CD4-positive, alpha-beta T cell treated with Interleukin-2 at 100 ng/mL for 4 hours (primary cell): ENCODE measurements at places on chromosomes 3 and 15.

- no peak for DNase-seq
These were observed 21.3 kb downstream of the TRANK1 start for GRCh38 chr3:36923523-36923943.

- no peak for DNase-seq
These were observed 5.2 kb downstream of the KLHL25 start for GRCh38 chr15:85789496-85789875.

- no peak for DNase-seq
These were observed 1.2 kb upstream of the EFCAB12 start for GRCh38 chr3:129429602-129430001.

- DNase-seq, result no peak
These were observed 4.8 kb upstream of the USP3 start for GRCh38 chr15:63499611-63500010.

GRCh38 chr3:127252446-127252845 lies 35.4 kb downstream of the PRR20G start:
- no peak for DNase-seq

DNA sequence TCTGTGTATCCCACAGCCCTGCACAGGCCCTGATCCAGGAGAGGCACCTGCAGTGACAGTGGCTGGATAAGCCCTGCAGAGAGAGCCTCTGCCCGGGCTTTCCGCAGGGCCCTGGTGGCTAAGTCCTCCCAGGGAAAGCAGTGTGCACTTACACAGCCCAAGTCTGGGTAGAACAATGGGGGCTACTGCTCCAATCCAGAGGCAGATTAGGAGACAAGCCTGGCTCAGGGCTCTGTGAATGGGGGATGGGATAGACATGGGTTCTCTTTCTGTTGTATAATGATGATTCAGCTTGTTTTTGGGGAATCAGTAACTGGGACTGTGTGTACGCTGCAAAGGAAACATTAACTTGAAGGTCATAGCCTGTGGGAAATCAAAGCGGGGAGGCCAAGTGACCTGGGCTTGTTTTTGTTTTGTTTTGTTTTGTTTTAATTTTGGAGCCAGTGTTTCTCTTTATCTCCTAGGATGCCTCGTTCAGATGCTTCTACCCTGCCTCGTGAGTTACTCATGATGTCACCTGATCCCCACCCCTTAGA lies 4.1 kb upstream of the ALDH1L1 start:
- DNase-seq, result no peak

GRCh38 chr15:90845201-90845949 lies 23.0 kb upstream of the FURIN start:
- peak; percentile 35 for DNase-seq

GRCh38 chr3:151085889-151086483 lies 522 bp downstream of the MED12L start:
- no peak for DNase-seq

GRCh38 chr15:73700041-73700842 lies 16.1 kb downstream of the CD276 start:
- DNase-seq, result peak; percentile 77

- DNase-seq, result no peak
These were observed 24.1 kb downstream of the NEK10 start for GRCh38 chr3:27345045-27345444.

- DNase-seq, result no peak
These were observed 79.0 kb upstream of the SGO1 start for GRCh38 chr3:20264900-20265567.

DNA sequence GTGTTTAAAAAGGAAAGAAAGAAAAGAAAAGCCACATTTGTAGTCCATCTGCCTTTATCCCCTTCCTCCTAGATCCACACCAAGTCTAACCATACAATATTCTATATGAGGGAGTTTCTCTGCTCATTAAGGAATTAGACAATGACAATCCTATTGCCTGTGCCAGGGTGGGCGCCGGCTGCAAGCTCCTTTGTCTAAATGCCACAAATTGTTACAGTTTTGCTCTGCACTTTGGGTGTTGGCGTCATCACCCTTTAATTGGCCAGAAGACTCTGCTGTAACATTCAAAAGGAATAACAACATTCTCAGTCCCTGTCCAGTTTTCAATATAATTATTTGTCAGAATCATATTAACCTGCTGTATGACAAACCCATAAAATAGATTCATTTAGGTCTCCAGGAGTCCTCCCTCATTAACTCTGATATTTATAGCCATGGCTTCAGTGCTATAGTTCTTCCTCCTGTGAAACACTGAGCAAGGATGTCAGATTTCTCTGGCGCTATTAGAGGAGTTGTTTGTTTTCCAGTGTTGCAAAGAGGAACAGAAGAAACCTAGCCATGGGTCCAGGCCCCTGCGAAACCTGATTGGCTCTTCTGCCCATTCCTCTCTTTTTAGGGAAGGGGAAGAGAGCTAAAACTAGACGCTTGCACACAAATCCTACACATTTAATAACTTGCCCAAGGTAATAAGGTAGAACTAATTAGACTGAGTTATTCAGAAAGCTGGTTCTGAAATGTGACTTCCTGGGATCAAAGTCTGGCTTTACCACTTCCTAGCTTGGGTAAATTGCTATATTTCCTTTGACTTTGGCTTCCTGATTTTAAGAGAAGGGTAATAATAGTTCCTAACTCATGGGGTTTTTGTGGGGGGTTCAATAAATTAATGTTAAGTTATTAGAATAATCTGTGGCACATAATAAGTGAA lies 112.4 kb downstream of the CD47 start:
- DNase-seq, result no peak

GRCh38 chr3:64016941-64017620 lies 6.2 kb downstream of the PSMD6 start:
- DNase-seq, result no peak

GRCh38 chr15:37446921-37447320 lies 346.6 kb upstream of the MEIS2 start:
- no peak for DNase-seq

GRCh38 chr15:99978426-99978825 lies 245.2 kb upstream of the LYSMD4 start:
- no peak for DNase-seq

GRCh38 chr15:59060348-59060747 lies 44.6 kb upstream of the CCNB2 start:
- DNase-seq, result no peak

GRCh38 chr3:127208483-127209100 lies 15.7 kb downstream of the PRR23E start:
- DNase-seq, result no peak

DNA sequence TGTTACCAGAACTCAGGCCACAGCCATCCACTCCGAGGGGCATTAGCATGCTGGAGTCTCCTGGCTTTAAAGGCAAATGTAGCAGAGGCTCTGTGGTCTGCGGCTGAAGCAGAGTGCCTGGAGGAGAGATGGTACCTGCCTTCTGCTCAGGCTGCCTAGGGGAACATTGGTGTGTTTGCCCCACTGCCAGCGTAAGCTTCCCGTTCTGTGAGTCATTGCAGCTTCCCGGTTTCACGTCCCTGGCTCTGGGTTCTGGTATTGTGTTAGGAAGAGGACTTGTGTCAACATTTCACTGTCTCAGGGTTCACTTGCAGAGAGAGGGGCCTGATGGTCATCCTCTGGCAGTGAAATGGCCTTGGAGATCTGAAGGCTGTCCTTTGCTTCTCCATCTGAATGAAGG lies 1.8 kb downstream of the GASK1A start:
- no peak for DNase-seq

GRCh38 chr3:77835921-77836320 lies 796.0 kb downstream of the ROBO2 start:
- DNase-seq, result no peak

- no peak for DNase-seq
These were observed 1.4 kb downstream of the MAPKBP1 start for GRCh38 chr15:41775651-41776050.

GRCh38 chr3:127408684-127409420 lies 121.0 kb upstream of the PRR20G start:
- DNase-seq, result no peak

GRCh38 chr15:101526890-101527289 lies 37.4 kb upstream of the PCSK6 start:
- no peak for DNase-seq

- no peak for DNase-seq
These were observed 125.9 kb upstream of the PLXND1 start for GRCh38 chr3:129732200-129732876.

- no peak for DNase-seq
These were observed 367.5 kb downstream of the MECOM start for GRCh38 chr3:169295912-169296570.
